SHP77 (cell line): ENCODE measurements at places on chromosomes 7 and 10.

GRCh38 chr7:91407942-91408341 is 143.7 kb downstream of the FZD1 start:
- no peak for DNase-seq

DNA sequence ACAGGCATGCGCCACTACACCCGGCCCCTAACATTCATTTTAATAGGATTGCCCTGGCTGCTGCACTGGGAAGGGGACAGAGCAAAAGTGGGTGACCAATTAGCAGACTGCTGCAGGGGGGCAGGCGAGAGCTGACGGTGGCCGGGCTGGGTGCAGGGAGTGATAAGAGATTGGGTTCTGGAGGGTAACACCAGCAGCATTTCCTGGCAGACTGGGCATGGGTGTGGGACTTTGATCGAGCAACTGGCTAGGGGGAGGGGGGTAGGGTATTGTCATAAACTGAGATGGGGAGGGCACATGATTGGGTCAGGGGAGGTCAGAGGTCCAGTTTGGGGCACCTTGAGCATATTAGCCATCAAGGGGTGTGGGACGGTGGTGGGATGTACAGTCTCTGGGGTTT is 20.2 kb upstream of the AMZ1 start:
- no peak for DNase-seq

GRCh38 chr7:36272567-36273269 is 116.9 kb upstream of the ANLN start:
- DNase-seq = no peak

GRCh38 chr7:117472335-117472734 is 7.5 kb upstream of the CFTR start:
- DNase-seq = no peak

GRCh38 chr7:108463613-108464012 is 7.4 kb upstream of the NRCAM start:
- DNase-seq = no peak

DNA sequence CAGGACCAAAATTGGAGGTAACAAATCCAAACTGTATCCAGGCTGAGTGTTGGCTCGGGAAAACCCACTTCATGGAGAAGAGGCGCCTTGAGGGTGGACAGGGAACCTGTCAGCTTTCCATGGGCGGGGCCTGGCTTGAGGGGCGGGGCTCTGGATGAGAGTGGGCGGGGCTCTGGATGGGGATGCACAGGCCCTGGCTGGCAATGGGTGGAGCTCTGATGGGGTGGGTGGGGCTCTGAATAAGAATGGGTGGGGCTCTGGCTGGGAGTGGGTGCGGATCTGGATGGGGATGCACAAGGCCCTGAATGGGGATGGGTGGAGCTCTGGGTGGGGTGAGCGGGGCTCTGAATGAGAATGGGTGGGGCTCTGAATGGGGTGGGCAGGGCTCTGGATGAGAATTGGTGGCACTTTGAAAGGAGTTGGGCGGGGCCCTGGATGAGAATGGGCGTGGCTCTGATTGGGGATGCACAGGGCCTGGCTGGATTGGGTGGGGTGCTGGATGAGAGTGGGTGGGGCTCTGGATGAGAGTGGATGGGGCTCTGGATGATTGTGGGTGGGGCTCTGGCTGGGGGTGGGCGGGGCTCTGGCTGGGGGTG is 96.6 kb upstream of the NPTX2 start:
- DNase-seq = no peak

DNA sequence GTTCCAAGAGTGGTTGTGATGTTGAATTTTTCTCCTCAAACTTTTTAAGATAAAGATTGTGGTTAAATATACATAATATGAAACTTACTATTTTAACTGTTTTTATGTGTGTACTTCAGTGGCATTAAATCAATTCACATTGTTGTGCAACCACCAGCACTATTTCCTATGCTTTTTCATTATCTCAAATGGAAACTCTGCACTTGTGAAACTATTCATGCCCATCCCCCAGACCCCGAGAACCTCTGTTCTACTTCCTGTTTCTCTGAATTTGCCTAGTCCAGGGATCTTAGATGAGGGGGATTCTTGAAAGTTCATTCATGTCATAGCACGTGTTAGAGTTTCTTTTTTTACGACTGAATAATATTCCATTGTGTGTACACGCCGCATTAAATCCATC is 67.0 kb downstream of the WDR37 start:
- no peak for DNase-seq

- no peak for DNase-seq
Measured at GRCh38 chr10:123009105-123009820, 457 bp downstream of the ACADSB start.

DNA sequence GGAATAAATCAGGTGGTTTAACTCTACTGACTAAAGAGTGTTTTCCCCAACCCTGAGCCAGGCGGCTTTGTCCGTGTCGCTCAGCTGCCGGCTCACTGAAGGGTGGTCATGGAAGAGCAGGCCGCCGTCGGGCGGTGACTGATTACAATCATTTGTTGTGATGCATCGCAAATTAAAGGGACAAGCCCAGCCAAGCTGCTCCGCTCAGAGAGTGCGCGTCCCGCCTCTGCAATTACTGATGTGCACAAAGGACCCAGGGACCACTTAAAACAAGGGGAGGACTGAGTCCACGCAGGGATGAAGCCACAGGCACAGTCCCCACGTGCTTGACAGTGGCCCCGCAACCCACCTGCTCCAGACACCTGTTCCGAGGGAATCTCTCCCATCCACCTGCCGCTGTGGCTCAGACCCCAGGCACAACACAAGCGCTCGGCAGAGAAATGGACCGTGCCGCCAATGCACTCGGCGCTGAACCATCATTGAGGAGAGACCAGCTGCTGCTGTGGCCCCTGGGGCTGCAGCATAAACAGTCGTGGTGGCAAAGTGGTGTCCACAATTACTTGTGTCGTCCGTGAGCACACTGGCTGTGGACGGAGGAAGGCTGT is 526.5 kb downstream of the PTPRN2 start:
- no peak for DNase-seq
